HT1080 (cell line): ENCODE measurements at places on chromosomes 12 and 14. TPM values are rescaled to one million over a fixed set of nuclear protein-coding genes. Genes with fewer than 3 reads are reported as not detected.

- no peak for DNase-seq
These were observed 26.2 kb downstream of the FAM177A1 start for GRCh38 chr14:35072226-35072625.

GRCh38 chr12:10722502-10722904 lies 620 bp downstream of the YBX3 start:
- no peak for DNase-seq

- no peak for DNase-seq
These were observed 699 bp downstream of the KLRF2 start for GRCh38 chr12:9881988-9882387.

- DNase-seq, result no peak
These were observed 18.6 kb upstream of the PTGR2 start for GRCh38 chr14:73833034-73833433.

- DNase-seq, result no peak
These were observed 94.4 kb downstream of the PPP2R5C start for GRCh38 chr14:101855958-101856357.

- no peak for DNase-seq
These were observed 6.4 kb downstream of the ITGB7 start for GRCh38 chr12:53200458-53201176.

- DNase-seq, result no peak
These were observed at the start of gene SERPINA9 for GRCh38 chr14:94476023-94476422. SERPINA9 (minus strand) TSS chr14:94476197; CDS start chr14:94469840, 6,357 bp downstream.

GRCh38 chr12:47114481-47114892 lies 34.7 kb upstream of the AMIGO2 start:
- DNase-seq, result no peak

- DNase-seq, result no peak
These were observed 83.4 kb downstream of the PRORP start for GRCh38 chr14:35205737-35206136.

GRCh38 chr12:66589095-66589494 lies 89.8 kb downstream of the GRIP1 start:
- no peak for DNase-seq

- DNase-seq, result peak; percentile 52
These were observed 134.7 kb downstream of the FGD4 start for GRCh38 chr12:32533971-32534590.

- DNase-seq, result no peak
These were observed 5.5 kb upstream of the VASH1 start for GRCh38 chr14:76755610-76756370.

DNA sequence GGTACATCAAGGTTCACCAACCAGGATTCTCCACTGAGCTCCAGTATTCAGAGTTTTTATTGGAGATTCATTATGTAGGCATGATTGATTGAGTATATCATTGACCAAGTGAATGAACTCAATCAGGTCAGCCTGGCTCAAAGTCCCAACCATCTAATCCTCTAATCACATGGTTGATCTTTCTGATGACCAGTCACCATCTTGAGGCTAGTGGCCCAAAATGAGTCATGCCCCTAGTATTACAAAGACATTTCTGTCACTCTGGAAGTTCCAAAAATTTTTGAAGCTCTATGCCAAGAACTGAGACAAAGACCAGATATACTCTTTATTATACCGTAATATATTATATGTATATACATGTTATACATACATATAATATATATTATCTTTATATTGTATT lies 75.9 kb upstream of the ATF7IP start:
- no peak for DNase-seq

GRCh38 chr14:67735336-67736147 lies 33.9 kb downstream of the RDH12 start:
- DNase-seq, result no peak

GRCh38 chr14:94388384-94389103 lies at the start of gene SERPINA1:
SERPINA1 (minus strand) TSS chr14:94388602; CDS start chr14:94383237, 5,365 bp downstream.
- DNase-seq, result peak; percentile 69

DNA sequence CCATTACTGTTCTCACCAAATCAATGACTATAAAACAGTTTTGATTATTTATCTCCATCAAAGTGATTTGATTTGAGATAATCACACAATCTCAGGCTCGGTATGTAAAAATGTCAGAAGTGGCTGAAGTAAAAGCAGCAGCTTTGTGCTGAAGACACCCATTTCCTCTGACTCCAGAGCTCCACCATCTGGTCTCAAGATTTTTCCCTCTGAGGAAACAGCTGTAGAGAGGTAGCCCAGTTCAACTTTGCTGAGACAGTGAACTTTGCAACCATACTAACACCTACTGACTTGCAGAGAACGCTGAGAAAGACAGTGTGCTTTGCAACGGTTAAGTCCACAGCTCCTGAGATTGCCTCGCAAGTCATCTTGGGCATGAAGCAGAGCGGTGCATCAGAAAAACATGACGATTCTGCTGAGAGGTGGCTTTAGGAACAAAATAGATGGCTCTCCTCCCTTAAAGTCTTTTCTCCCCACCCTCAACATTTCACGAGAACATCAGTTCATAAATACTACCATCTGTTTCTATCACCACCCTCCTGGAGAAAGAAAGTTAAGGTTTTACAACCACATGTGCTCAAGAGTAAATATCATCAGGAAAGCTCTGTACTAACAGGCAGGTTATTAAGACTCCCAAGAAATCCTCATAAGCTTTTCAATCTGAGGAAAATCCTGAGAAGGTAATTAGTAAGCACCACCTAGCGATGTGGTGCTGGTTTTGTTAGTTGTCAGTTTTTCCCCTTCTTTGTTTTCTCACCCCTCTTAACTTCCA lies 34.8 kb downstream of the HIGD1C start:
- DNase-seq, result peak; percentile 52

DNA sequence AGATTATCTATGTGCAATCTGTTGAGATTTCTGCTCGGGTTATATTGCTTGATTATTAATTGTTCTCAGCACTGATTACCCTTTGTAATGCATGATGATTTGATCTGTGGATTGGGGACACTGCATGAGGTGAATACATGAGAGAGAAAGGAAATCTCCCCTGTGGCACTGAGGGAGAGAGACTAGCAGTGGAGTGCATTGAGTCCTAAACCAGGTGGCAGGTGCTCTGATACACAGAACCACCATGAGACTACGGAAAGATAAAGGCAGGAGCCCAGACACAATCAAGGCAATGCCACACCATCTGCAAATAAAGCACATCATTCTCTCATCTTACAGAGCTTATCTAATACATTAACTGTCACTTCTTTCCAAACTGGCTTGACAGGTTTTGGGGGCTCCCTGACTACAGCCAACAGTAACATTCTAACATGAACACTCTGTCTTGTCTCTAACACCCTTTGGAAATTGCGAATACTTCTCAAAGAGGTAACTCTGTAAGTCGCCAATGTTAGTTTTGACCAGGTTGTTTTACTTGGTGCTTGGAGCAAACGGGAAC lies 37.6 kb upstream of the TSPAN8 start:
- no peak for DNase-seq

GRCh38 chr12:31629756-31630732 lies 29.4 kb upstream of the ETFBKMT start:
- no peak for DNase-seq

GRCh38 chr14:48546996-48547395 lies 871.6 kb upstream of the MDGA2 start:
- DNase-seq, result peak; percentile 44

DNA sequence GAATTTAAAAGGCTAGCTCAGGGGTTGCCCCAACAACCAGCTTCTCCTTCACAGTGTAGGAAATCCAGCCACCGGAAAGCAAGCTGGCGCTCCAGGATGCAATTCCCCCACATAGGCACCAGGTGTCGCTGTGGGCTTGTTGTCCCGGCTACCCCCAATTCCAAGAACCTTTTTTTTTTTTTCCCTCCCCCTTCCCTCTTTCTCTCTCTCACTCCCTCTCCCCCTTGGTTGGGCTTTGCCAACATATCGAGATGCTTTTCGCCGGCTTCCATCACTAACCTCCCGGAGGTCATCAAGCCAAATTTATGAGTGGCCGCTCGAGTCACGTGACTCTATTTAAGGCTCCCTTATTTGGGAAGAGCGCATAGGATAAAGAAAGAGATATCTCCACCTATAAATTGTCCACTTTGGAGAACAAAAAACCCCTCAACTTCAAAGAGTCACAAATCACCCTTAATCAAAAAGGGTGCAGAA lies at the start of gene HOXC5:
TSS of gene HOXC5 (plus strand) at position 424 of the 474 bp plus-strand sequence. CDS start 73 bp downstream, outside the sequence.
- DNase-seq, result peak; percentile 90

GRCh38 chr14:33455654-33456345 lies 495.1 kb downstream of the EGLN3 start:
- DNase-seq, result no peak

- DNase-seq, result peak; percentile 80
These were observed 43.9 kb downstream of the TMTC3 start for GRCh38 chr12:88185988-88186387.

DNA sequence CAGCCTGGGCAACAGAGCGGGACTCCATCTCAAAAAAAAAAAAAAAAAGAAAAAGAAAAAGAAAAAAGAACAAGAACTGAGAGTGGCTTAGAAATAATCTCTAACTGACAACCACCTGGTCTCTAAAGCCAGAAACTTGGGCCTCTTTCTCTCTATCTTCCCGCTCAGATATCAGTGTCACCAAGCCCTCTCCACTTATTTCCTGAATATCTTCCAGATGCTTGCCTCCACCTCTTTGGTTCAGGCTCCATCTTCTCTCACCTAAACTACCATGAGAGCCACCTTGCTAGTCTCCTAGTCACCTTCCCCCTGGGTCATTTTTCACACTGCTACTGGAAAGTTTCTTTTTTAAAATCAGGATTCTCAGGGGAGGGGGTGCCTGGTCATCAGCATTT lies 1.8 kb upstream of the TM9SF1 start:
- DNase-seq, result no peak

DNA sequence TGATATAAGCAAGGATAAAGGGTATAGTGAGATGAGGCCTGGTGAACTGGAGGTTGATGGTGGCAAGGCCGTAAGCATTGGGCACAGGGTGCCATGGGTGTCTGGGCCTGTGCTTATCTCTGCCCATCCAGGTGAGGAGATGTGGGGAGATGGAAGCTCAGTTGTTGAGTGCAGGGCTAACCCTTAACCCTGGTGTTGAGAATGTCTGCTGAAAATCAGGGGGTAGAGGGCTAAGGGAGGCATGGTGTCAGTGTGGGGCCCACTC lies 86.1 kb downstream of the SYNE2 start:
- no peak for DNase-seq

- no peak for DNase-seq
These were observed 185.6 kb downstream of the DICER1 start for GRCh38 chr14:94971750-94972149.

The VRTN gene
- not detected in 2 replicates for total RNA-seq

The PTPRQ gene
- not detected in 2 replicates for total RNA-seq

The RD3L gene
- not detected in 2 replicates for total RNA-seq

The OASL gene
- total RNA-seq, result 2.4 and 3.2 TPM in 2 replicates

The TGFB3 gene
- 4.0 and 4.8 TPM in 2 replicates for total RNA-seq
